ENCODE measurements at places on chromosomes 13 and 19. TPM values are rescaled to one million over a fixed set of nuclear protein-coding genes. Genes with fewer than 3 reads are reported as not detected.

The CCDC194 gene
- polyA plus RNA-seq, result not detected

The CERS4 gene
- 38.0 TPM for polyA plus RNA-seq

The ZNF222 gene
- polyA plus RNA-seq, result 6.2 TPM

The CCDC70 gene
- polyA plus RNA-seq, result not detected

The SERP2 gene
- polyA plus RNA-seq, result not detected

The CYP2F1 gene
- polyA plus RNA-seq, result not detected

The ZFP14 gene
- polyA plus RNA-seq, result 5.0 TPM
